Nucleus accumbens (tissue), 56 donors: ENCODE measurements at places on chromosomes 12 and 14.
A peak's percentile ranks its signal among the peaks of the same experiment; 100 is the strongest.

- no peak for DNase-seq
Measured at GRCh38 chr12:92602930-92603623, 99.7 kb upstream of the PLEKHG7 start.

- DNase-seq: no peak
Measured at GRCh38 chr14:52303236-52303635, 10.9 kb upstream of the PTGER2 start.

GRCh38 chr14:49427117-49427516, 159.1 kb downstream of the RPS29 start:
- peak; percentile 60 for DNase-seq

DNA sequence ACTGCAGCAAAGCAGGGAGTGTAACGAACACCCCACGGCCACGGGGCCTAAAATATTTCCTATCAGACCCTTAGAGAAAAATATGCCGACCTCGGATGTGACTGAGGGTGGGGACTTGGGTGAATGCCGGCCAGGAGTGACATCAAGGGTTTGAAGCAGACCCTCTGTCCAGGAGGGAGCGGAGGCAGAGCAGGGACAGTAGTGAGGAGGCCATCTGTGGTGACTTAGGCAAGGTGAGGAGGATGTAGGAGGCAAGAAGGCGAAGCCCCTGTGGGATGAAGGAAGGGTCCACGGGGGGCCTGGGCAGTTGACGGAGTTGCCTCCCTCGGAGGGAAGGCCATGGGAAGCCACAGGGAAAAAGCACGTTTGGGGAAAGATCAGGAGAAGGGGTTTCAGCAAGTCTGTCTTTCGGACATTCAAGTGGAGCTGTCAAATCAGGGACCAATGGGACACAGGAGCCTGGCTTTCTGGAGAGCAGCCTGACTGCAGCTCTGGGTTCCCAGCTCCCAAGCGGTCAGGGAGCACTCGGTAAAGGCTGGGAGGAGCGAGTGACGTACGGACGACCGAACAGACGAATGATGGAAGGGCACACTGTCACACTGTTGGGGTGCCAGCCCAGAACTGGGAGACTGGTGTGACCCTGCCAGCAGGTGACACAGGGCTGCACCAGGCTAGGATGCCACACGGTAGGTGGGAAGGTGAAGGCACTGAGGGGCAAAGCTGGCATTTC, 74.3 kb downstream of the MOK start:
- DNase-seq: no peak

DNA sequence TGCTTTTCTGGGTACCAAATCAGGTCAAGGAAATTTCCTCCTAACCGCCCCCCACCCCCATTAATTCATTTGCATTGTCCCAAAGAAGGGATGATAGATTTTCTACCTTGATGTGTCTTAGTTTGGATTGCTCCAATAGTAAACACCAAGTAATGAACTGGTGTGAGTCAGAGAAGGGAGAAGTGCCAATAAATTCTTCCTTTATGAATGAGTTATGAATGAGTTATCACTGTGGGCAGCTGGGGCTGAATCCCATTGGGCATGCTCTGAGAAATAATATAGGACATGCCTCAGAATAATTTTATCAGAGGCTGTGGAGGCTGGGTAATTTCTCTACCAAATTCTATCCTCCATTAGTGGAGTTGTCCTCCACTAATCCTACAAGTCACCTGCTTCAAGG, 277.9 kb upstream of the FLRT2 start:
- DNase-seq: no peak

DNA sequence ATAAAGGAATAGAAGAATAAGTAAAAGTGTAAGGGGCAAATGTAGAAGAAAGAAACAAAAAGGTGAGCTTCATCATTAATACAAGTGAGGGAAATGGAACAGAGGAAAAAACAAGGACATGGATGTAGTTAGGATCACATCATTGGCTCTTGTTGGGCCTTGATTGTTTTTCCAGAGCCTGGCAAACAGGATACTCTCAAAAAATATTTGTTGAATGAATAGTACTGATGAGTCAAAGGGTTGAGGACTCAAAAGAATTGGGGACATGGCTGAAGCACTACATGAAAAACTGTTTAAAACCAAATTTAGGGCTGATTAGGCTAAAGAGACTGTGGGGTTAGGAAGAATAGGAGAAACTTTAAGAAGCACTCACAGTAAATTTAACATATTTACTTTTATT, 11.4 kb upstream of the SRP54 start:
- no peak for DNase-seq

GRCh38 chr14:73814153-73814552, 37.5 kb upstream of the PTGR2 start:
- DNase-seq: no peak

GRCh38 chr14:97248973-97249372, 451.8 kb downstream of the VRK1 start:
- no peak for DNase-seq

DNA sequence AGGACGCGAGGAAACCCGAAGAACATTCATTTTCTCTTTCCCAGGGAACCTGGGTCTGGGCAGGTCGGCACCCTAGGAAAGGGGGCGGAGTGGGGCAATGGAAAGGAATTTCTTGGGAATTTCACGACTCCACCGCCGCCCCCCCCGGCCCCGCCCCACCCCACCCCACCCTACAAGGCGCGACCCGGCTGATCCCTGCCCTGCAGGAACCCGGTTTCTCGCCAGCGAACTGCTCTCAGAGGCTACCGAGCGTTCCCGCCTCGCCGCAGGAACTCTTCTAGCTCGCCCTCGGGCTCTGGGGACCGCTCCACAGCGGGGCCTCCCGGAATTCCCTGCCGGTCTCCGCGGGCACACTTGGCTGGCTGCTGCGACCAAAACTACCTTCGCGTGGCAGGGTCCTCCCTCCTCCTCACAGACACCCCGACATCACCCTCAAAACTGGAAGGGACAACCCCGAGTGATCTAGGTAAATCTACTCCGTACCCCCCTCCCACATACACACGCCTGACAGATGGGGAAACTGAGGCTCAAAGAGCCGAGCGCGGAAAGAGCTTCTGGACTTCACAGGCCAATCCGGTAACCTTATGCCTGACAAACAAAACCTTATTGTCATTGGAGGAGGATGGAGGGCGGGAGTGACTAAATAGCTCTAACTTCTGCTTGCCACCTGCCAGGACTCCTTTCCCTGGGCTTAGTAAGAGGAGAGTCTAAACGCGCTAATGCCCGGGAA, 785 bp upstream of the ACTN1 start:
- no peak for DNase-seq

- no peak for DNase-seq
Measured at GRCh38 chr12:11718768-11719253, 69.3 kb downstream of the ETV6 start.

DNA sequence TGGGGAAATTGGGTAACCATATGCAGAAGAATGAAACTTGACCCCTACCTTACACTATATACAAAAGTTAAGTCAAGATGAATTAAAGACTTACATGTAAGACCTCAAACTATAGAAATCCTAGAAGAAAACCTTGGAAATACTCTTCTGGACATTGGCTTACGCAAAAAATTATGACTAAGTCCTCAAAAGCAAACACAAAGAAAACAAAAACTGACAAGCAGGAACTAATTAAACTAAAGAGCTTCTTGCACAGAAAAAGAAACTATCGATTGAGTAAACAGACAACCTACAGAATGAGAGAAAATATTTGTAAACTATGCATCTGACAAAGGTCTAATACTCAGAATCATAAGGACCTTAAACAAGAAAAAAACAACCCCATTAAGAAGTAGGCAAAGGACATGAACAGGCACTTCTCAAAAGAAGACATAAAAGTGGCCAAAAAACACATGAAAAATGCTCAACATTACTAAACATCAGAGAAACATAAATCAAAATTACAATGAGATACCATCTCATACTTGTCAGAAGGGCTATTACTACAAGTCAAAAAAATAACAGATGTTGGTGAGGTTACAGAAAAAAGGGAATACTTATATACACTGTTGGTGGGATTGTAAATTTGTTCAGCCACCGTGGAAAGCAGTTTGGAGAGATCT, 37.0 kb upstream of the CFAP54 start:
- DNase-seq: no peak

DNA sequence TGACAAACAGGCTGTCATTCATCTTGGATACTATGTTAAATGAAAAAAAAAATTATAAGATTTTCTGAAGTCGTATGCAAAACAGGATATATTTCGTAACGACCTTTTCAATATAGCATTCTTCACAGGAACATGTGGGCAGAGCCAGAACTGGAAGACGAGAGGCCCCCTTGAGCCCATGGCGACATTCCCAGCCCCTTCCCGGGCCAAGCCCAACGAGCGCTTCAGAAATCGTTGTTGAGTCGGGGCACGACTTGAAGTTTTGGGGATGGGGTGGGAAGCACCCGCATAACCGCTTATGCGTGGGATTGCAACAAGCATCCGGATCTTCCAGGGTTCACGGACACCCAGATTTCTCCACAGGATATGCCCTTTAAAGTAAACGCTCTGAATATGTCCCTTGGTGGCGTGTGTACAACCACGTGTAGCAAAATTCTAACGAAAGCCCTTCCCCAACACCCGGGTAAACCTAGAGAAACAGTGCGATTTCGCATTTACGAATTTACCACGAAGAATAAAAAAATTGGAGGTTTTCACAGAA, 736 bp downstream of the C14orf39 start:
- no peak for DNase-seq

GRCh38 chr12:111069886-111070285, 149.5 kb upstream of the MYL2 start:
- no peak for DNase-seq

- DNase-seq: no peak
Measured at GRCh38 chr12:105906561-105906960, 232.2 kb downstream of the NUAK1 start.

- no peak for DNase-seq
Measured at GRCh38 chr12:93144109-93144508, 215.0 kb upstream of the EEA1 start.
